ENCODE measurements at places on chromosomes 4 and X.

DNA sequence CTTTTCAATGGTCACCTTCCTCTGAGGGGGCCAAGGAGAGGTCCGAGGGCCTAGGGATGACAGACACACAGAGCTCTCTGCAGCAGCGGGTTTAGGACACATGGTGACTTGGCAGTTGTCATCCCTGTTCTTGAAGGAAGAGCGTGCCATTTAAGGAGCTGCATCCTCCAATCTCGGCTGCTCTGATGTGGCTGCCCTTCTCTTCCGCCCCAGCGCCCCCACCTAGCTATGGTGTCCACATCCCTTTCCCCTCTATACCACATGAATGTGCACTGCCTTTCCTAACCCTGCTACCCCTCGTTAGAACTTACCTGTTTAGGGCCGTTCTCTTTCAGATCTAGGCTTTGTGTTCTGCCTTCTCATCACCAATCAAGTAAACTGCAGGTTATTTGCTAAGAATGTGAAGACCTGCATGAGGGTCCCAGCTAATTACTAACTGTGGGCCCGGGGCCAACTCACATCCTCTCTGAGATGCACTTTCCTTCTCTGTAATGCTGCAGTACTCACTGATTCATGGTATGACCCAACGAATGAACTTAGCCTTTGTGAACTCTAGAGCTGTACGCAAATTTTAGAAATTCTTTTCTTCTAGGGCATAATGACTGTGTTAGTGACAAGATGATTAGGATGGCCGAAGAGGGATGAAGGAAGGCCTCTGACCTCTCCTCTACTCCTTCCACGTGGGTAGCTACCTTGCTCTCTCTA is 38.2 kb downstream of the CHST7 start:
- no peak for DNase-seq

DNA sequence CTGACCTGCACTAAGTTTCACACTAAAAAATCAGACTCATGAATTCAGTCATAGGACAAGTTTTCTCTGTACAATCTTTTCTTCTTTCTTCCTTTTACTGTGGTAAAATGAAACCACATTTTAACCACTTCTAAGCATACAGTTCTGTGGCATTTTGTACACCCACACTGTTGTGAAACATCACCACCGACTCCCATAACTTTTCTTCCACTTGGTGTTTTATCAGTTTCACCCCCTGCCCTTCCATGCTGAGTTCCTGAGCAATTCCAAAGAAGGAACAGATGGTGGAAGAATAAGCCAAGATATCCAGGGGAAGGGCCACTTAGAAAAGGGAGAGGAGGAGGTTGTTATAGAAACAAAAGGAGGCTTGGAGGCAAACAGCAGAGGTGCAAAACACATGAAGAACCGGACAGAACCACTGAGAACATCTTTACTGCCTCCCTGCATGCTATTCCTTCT is 22.6 kb downstream of the SLC25A4 start:
- no peak for DNase-seq

- DNase-seq, result no peak
Measured at GRCh38 chr4:137656661-137657060, 124.4 kb upstream of the PCDH18 start.

DNA sequence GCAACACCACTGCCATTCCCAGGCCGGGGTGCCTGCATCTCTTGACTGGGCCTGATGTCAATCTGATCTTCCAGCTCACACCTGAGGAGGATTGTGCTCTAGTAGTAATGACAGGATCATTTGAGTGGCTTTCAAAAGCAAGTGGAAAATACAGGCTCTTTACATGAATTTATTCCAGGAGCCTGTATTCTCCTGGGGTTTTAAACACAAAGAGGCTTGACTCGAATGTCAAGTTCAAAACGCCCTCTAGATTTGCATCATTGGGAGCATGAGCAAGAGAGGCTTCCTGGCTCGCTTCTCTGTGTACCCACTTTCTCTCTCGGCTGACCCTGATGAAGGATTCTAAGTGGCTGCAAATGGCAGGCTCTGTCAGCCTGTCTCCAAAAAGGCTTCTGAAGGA is 199.5 kb upstream of the PUDP start:
- DNase-seq, result no peak

GRCh38 chrX:66489339-66489738 is 149.5 kb downstream of the EDA2R start:
- no peak for DNase-seq

DNA sequence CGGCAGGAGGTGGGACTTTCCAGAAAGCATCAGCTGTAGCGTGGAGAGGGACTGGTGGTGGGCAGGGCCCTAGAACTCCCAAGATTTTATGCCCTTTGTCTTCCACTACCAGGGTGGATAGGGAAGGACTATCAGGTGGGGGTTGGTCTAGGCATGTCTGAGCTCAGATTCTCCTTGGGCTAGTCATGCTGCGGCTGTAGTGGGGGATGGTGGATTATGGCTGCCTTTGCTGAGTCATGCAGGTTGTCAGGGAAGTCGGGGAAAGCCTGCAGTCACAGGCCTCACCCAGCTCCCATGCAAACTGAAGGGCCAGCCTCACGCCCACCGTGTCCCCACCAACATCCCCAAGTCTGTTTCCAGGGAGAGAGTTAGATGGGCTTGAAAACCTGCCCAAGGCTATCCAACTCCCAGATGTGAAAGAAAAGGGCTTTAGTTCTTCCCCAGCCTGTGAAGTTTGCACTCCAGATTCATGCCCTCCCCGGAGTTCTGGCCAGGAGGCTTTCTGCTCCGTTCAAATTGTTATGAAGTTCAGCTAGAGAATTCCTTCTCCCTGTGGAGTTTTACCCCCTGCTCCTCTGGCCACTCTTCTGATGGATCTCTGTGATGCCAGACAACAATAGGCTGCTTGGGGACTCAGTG is 13.4 kb upstream of the MEPE start:
- no peak for DNase-seq

DNA sequence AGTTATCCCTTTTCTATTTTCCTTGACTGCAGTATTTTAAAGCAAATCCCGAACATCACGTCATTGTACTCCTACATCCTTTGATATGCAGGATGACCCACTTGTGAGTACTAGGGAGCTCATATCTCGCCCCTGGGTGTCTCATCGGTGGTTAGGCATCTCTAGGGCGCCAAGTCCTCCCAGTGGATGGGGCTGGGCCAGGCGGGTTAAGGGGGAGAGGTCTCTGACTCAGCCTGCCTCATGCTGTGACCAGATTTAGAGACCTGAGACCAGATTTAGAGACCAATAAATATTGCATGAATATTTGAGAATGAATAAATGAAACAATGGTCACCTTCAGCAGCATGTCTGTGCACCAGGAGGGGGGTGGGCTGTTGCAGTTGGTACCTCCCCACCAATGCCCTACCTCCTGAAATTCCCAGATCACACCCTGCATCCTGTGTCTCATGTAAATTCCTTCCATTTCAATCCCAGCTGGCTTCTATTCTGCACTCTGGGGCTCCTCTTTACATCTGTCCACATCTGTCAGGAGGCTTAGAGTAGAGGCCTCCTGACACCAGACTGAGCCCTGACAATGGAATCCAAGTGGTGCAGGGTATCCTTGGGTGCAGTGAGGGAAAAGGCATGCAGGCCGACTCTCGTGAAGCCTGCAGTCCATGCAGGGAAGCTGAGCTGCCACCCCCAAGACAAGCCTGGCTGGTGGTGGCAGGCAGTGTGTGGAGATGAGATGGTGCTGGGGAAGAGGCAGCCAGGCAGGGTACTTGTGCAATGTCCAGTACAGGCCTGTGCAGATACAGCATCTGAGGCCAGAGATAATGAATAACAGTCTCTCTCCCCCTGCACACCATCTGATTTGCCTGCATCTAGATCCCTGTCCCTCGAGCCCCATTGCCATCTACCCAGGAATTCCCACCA is 5.2 kb downstream of the APLN start:
- no peak for DNase-seq

GRCh38 chr4:114205261-114205660 is 225.8 kb upstream of the ARSJ start:
- no peak for DNase-seq

- DNase-seq, result no peak
Measured at GRCh38 chr4:67593741-67594175, 35.2 kb downstream of the STAP1 start.

- DNase-seq, result no peak
Measured at GRCh38 chr4:142866685-142867084, 20.6 kb upstream of the INPP4B start.
